EL (cell line): ENCODE measurements at places on chromosomes 11 and 22.

DNA sequence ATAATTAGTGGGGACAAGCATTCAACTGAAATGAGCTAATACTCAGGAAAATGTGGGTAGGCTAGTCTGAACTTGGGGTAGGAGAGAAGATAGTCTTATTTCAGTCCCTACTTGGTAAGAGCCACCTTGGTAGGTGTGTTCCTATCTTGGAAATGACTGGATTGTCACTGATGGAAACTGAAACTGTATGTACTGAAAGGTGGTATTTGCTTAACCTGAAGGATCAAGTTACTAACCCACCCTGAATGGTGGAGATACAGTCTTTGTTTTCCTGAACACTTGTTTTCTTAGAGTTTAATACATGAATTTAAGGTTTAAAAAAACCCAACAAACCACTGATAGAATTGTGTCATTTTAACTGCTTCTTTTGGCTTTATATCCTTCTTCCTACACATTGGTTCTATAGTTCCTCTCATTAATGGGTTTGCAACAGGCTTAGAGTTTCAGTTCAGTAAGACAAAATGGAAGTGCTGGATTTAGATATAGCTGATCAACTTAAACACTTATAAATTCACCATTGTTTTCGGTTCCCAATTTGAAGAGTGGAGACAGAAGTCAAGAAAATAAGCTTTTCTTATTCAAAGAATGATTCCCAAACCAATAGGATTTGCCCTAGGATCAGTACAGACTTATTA is 4.2 kb downstream of the FAR1 start:
- no peak for DNase-seq

DNA sequence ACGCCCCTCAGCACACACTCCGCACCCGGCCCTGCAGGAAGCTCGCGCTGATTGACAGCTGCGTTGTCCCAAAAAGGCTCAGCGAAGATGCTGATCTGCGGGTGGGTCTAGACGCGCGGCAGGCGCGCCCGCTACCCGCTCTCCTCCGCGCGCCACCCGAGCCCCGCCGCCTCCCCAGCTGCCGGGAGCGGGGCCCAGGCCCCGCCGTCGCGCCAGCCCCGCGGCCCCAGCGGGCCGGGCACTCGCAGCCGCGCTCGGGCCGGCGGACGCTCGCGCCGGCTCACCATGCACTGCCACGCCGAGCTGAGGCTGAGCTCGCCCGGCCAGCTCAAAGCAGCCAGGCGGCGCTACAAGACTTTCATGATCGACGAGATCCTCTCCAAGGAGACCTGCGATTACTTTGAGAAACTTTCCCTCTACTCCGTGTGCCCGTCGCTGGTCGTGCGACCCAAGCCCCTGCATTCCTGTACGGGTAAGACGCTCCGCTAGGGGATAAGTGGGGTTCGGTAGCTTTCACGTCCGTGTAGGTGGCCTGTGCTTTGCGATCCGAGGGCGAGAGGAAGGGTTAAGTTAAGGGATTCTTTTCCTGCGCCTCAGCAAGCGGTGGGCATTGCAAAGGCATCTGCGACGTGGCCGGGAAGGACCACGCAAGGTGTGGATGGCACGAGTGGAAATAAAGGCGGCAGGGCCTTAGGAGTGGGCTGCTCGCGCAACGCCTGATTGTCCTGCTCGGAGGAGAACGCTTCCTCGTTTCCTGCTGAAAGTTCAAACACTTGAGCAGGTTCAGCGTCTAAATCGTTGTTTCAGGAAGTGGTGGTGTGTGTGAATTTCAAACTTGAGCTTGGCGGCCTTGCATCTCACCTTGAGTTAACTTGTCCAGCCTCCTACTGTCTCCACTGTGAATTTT is at the start of gene BARX2:
Gene BARX2, plus strand, starts transcription at position 98 of the 907 bp plus-strand sequence. Its CDS starts 188 bp downstream, at position 286.
- DNase-seq: peak; percentile 32

DNA sequence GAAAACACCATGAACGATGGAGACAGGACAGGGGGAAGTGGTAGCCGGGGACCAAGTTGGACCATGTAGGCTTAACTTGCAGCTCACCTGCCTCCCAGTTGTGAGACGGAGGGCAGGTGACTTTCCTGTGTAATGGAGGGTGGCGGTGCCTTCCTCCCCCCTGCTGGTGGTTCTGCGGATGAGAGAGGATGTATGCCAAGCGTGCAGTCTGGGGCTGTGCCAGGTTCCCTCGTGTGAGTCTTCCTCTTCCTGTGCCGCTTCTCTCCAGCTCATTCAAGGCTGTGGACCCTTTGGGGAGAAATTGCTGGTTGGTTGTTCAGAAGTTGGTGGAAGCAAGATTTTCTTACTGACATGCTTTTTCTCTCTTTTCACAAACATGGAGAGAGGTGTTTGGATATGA is 35.1 kb downstream of the MPPED1 start:
- DNase-seq: no peak

GRCh38 chr22:38317995-38318715 is 922 bp upstream of the CSNK1E start:
- DNase-seq: peak; percentile 98

DNA sequence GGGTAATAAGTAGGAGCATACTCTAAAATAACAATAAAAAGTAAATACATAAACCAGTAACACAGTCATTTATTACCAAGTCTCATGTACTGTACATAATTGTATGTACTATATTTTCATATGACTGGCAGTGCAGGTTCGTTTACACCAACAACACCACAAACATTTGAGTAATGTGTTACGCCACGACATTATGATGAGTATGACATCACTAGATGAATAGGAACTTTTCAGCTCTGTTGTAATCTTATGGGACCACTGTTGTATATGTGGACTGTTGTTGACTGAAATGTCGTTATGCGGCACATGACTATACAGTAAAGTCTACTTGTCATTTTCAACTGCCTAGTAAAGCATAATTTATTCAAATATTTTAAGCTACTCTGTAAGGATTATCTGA is 18.6 kb downstream of the KIF18A start:
- DNase-seq: peak; percentile 32

GRCh38 chr22:41779929-41780505 is 20.5 kb upstream of the CCDC134 start:
- DNase-seq: no peak

DNA sequence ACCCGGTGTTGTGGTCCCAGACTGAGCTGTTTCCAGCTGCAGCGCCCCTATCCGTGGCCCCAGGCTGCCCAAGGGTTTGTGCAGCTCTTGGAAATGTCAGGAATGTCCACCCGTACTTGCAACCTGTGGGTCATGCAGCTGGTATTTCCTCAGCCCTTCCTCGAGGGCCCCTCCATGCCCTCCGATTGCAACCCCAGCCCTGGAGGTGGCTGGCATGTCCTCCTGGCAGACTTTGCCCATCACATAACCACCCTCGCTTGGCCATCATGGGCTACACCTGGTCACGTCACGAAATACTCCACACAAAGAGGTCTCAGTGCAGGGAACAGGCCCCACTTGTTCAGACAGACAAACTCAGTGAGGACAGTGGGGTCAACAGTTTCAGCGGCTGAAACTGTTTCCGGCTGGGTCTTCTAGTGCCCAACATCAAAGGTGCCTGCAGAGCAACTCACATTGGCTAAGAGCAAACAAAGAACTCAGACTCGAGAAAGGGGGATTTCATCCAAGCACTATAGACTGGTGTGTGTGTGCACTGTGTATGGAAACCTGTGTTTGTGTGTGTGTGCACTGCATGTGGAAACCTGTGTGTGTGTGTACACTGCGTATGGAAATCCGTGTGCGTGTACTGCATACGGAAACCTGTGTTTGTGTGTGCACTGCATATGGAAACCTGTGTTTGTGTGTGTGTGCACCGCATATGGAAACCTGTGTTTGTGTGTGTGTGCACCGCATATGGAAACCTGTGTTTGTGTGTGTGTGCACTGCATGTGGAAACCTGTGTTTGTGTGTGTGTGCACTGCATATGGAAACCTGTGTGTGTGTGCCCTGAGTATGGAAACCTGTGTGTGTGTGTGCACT is 72.8 kb upstream of the CCND1 start:
- peak; percentile 67 for DNase-seq

- no peak for DNase-seq
These were observed 28.1 kb downstream of the TENM4 start for GRCh38 chr11:79412761-79413160.

GRCh38 chr22:32539631-32540421 is 65.2 kb downstream of the FBXO7 start:
- peak; percentile 37 for DNase-seq

GRCh38 chr11:10581481-10582019 is 13.1 kb upstream of the LYVE1 start:
- DNase-seq: peak; percentile 72

GRCh38 chr11:76269661-76270261 is 63.5 kb upstream of the WNT11 start:
- DNase-seq: no peak

GRCh38 chr11:92738276-92738675 is 231.2 kb upstream of the MTNR1B start:
- DNase-seq: no peak

- DNase-seq: no peak
These were observed 201.9 kb upstream of the PITPNB start for GRCh38 chr22:28120691-28121592.

DNA sequence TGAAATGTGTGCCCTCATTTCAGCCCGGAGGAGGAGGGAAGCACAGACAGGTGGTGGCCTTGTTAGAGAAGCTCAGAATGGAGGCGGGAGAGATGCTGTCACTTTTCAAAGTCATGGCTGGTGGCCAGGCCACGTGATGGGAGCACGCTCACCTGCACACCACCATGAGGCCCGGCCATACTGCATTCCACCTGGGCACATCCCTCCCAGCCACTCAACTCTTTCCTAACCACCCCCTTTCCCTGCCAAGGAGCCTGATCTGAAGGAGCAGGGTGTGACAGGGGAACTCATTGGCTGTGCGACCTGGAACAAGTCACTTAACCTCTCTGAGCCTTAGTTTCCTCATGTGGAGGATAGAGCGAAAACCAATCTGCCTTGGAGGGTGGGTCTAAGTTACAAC is 364.5 kb downstream of the CTTN start:
- no peak for DNase-seq

DNA sequence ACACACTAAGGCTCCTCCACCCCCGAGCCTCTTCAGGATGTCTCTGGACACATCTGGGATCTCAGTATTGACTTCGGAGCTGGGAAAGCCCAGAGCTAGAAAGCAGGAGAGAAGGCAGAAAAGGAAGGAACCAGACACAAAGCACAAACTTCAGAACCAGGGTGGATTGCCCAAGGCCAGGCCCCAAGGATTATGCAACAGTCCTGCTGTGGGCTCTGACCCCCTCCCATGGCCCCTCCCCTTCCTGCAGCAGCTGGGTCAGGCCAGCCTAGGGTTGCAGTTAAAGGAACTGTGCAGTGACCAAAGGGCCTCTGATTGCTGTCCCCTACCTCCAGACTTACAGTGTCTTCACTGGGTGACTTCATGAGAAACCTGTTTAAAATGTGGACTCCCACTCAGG is 5.3 kb downstream of the KCNE3 start:
- DNase-seq: no peak

- DNase-seq: peak; percentile 78
These were observed 43.2 kb upstream of the BLID start for GRCh38 chr11:122159173-122159721.

DNA sequence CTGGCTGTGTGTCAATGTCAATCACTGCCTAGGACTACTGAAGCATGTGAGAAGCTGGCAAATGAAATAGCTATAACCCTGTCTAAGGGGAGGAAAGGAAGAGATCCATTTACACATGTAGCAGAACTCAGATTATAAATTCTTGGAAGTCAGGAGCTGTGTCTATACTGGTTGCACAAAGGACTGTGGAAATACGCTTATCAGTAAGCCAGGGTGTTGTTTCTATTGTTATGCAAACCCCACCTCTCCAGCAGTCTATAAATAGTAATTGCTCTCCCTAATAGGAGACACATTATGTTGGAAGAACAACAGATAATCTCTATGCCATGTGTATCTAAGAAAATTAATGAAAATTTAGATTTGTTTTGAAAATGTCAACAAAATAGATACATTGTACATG is 693.4 kb upstream of the CCDC90B start:
- no peak for DNase-seq
